GM23338 (cell line): ENCODE measurements at places on chromosomes 1 and 21. TPM values are rescaled to one million over a fixed set of nuclear protein-coding genes. Genes with fewer than 3 reads are reported as not detected.

CFAP107 gene
- not detected in 2 replicates for polyA plus RNA-seq

CCDC24 gene
- polyA plus RNA-seq: 13.4 and 17.2 TPM in 2 replicates

PDPN gene
- 77.1 and 82.8 TPM in 2 replicates for polyA plus RNA-seq

NR5A2 gene
- 4.4 and 4.5 TPM in 2 replicates for polyA plus RNA-seq

KCNA2 gene
- polyA plus RNA-seq: 0.11 and 0.17 TPM in 2 replicates

GRCh38 chr1:153387785-153388184 lies 3.1 kb downstream of the S100A8 start:
- no peak for DNase-seq

DNA sequence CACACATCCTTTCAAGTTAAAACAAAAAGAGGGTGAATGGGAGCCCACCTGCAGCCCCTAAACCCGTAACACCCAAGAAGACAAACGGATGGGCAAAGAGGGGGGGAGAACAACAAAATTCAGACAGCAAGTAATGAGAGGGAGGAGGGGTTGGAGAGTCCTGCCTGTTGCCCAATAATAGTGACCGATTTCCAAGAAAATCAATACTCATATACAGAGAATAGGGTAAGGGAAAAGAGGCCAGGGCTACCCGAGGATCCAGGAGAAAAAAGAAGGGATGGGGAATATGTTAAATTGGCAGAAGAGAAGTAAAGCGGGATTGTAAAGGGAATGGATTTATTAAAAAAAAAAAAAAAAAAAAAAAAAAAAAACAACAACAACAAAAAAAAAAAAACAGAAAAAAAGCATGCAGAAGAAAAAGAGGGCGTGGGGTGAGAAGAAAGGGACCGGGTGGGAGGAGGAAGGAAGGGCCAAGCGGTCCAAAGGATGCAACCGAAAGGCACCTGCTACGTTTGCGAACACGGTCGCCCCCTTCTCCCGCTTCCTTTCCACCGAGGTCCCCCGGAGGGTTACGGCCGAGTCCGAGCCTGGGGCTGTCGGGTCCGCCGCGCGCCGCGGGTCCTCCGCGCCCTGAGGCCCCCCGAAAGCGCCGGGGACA lies 930 bp downstream of the SLC30A10 start:
- DNase-seq: no peak

GRCh38 chr1:246595146-246595545 lies 28.9 kb downstream of the CNST start:
- DNase-seq: no peak

DNA sequence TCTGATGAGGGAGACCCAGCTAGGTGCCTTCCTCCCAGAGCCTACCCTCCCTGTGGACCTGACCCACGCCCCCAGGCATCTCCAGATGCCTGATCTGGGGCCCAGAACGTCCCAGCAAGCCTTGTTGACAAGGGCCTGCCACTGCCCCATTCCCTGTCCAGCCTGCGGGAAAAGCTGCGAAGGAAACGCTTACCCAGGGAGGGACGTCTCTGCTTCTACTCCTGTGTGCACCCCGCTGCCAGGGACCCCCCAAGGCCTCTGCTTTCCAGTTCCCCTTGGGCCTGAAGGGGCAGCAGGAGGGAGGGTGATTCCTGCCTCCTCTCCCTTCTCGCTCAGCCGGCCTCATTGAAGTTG lies 11.6 kb upstream of the CLSTN1 start:
- DNase-seq: no peak

- no peak for DNase-seq
These were observed 5.9 kb downstream of the MTFR1L start for GRCh38 chr1:25825605-25826004.

DNA sequence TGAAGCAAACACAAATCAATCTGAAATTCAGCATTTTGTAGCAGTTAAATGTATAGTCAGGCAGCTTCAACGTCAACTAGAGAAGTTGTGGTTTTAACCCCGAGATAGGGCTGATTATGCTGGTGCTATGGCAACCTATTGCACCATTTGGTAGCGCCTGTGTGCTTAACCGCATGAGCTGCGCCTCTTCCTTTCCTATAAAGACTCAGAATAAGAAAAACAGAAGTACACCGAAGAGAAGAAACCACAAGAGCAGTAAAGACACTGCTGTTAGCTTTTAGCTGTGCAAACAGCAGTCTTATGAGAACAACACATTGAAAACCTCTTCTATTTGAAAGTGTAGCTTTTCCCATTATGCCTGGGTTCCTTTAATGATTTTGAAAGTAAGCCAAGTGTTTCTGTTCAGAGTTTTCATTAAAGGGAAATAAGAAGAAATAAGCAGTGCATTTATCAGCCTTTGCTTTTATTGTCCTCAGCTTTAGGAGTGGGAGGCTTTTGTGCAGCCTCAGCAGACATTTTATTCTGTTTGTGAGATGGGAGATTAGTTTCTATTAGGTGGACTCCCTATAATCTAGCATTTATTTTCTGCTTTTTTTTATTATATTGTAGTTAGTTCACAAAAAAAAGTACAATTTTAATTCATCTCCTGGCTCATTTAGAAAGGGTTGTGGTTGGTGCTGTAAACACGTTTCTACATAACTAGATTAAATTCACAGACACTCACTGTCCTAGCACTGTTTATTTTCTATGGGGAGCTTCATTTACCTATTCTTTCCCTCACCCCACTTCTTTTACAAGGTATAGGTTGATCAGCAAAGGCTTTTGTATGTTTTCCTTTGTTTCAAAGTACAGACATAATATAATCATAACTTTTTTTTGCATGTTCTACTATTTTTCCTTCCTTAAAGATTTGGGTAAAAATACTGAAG lies 43.3 kb downstream of the PTPRC start:
- peak; percentile 52 for DNase-seq

DNA sequence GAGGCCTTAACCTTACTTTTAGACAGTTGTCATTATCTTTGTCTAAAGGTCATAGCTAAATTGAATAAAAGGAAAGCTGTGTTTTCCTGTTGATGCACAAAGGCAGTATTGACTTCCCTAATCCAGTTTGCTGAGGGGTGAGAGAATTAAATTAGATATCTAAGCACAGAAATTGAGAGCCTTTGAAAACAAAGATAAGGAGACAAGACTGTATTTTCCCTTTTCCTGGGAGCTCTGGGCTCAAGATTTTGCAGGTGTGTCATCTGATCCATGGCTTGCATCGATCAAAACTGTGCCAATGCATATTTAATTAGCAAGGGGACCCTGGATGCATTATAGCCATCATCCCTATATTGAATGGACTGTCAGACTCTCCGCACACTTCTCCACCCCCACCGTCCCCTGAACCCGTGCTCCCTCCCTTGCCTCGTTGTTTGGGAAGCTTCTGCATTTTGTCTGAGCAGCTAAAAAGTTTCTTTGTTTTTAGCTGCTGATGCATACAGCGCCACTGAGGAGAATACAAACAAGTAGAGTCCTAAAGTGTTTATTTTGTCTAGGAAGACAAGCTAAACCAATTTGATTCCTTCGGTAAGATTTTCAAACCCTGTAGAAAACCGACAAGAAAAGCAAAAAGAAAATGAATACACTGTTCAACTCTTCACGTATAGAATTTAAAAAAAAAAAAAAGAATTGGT lies 186.3 kb downstream of the NFIA start:
- no peak for DNase-seq

DNA sequence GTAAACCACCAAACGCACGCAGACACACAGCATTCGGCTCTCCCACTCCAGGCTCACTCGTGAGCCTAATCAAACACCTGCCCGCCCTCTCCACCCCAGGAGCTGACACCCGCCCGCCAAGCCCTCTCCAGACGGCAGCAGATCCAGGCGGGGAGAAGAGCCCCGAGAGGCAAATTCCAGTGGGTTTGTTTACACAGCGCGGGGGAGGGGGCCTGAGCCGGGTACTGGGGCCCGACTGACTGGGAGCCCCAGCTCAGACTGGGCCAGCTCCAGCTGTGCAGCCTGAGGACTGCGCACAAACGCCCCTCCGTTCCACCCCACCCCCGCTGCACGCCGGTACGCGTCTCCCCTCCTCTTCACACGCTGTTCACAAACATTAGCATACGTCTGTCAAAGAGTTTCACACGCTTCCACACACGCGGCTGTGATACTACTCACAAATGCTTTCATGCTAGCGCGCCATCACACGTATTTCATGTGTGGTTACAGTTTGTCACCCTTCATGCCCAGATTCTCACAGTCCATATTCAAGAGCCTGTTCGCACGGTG lies 1.0 kb upstream of the EFNA1 start:
- DNase-seq: peak; percentile 83

DNA sequence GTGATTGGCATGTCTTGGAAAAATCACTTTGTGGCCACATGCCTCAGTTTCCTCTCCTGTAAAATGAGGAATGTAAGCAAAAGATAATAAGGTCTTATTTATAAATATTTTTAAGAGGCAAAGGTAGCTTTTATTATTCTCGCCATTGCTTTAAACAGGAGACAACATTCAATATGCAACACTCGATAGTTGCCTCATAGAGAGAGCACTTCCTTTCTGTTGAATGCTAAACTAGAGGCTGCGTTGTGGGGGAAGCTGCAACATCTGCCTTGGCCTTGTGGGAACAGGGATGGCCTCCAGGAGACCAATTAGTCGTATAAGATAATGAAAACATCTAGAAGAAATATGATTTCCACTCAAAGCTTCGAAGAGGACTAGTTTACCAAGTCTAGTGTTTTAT lies 3.5 kb downstream of the OSCP1 start:
- no peak for DNase-seq

DNA sequence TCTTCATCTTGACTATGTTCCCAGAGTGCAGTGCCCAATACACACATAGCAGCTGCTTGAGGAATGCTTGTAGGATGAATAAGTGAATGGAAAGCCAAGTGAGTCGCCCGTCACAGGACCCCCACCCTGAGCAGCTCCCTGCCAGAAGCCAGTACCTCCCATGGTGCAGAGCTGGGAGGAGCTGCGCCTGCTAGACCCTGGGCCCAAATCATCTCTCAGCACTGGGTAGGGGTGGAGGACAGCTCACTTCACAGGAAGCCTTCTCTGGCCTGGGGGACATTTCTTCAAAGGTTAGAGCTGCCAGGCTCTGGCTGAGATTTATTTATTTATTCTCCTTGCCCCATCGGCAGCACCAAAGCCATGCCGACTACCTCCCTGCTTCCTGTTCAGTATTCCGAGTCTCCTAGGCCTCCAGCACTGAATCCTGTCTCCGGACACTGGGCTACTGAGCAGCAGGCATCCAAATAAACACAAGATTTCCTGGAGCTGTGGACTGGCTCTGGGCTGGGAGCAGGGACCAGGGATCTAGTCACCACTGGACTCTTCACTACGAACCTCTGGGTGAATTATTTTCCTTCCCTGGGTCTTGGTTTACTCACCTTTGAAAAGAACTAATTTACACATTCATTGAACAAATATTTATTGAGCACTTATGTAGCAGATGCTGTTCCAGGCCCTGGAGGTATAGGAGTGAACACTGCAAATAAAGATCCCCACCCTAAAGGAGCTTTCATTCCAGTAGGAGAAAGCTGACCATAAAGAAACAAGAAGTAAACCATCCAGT lies 187.7 kb downstream of the TRABD2B start:
- DNase-seq: no peak

GRCh38 chr1:111565079-111565478 lies 54.5 kb upstream of the RAP1A start:
- DNase-seq: no peak

DNA sequence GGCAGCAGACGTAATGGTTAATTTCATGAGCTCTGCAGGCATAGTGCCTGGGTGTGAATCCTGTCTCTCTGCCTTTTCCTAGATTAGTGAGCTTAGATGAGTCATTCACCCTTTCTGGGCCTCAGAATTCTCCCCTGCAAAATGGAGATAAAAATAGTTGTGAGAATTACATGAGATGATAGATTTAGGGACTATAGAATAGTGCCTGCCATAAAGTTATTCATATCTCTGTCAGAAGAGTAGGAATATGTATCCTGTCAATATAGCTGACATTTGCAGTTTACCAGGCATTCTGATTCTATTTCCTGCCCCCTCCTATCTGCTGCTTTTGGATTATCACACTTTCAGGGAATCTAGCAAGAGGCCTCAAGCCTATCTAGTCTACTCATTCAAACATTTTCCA lies 112.0 kb downstream of the PDE4B start:
- DNase-seq: no peak

DNA sequence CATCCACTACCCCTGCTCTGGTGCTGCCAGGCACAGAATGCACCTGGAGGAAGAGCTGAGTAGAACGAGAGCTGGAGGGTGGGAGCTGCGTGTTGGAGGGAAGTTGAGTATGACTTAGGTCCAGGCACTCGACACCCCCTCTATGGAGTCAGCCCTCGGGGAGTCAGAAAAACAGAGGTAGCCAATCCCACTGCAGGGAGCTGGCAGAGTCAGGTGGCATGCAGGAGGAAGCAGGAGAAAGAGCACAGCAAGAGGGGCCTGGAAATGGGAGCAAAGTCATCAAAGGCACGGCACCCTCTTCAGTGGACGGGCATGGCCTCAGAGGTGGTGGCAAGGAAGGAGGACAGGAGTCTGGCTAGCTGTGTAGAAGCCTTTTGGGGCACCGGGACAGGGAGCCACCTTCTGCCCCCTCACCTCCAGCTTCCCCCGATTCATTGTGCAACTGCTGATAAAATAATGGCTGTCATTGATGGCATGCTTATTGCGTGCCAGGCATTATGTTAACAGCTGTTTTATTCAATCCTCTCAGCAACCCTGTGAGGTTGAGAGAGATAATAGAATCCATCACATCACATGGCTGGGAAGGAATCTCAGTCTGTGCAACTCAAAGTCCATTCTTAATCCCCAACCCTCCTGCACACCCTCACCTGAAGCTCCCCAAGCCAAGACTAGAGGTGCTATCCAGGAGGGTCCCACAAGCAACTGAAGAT lies 42.0 kb downstream of the C1orf198 start:
- DNase-seq: no peak

- no peak for DNase-seq
These were observed 370.5 kb upstream of the VAMP3 start for GRCh38 chr1:7400566-7400965.

DNA sequence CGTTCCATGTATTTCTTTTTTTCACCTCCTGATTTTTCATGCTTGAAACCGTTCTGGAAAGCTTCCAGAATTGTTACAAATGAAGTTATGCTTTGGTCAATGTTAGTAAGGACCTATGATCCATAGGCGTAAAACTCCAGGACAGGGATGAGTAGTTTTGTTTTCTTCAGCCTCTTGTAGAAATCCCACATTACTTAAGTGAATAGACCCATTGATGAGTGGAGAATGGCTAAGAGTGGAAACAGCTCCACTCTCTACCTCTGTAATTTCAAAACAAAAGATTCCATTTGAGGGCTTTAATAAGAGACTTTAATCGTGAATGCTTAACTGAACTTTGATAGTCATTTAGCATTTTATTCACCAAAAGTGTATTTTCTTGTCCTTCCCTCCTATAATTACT lies 3.0 kb upstream of the TGFB2 start:
- no peak for DNase-seq

DNA sequence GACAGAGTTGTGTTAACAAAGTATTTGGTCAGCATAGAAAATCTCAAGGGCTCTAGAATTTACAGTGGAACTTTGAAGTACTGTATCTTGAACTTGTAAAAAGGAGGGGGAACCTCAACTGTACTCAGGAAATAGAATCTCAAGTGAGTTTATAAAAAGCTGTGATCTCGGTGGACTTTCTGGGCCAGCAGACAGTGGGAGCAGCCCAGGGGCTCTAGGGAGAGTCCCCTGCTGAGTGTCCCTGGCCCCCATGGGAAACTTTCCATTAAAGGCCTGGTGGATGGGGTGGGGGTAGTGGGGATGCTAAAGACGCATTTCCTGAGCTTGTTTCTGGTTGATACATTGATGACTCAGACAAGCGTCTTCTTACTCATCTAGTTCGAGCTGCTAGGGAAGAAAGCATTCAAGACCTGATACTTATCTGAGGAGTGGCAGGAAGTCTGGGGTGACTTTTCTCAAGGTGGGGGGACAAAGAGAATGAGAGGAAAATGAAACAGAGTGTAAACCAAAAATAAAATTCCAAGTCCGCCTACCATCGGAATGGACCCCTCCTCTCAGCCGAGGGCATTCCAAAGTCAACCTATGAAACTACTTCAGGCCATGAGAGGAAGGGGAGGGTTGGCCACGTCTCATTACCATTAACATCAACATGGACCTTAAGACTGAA lies 65.5 kb downstream of the NID1 start:
- no peak for DNase-seq
